Effector memory CD4-positive, alpha-beta T cell (primary cell): ENCODE measurements at places on chromosomes 16 and 17.
A peak's percentile ranks its signal among the peaks of the same experiment; 100 is the strongest.

DNA sequence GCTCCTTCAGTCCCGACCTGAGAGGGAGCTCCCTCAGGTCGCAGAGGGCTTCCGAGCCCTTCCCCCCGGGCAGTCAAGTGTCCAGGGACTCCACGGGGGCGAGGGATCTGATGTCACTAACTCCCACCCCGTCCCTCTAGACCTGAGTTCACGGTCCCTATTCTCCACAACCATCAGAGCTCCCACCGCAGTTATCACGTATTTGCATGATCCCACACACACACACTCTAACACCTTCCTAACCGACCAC is 3.7 kb upstream of the PER1 start:
- no peak for DNase-seq

DNA sequence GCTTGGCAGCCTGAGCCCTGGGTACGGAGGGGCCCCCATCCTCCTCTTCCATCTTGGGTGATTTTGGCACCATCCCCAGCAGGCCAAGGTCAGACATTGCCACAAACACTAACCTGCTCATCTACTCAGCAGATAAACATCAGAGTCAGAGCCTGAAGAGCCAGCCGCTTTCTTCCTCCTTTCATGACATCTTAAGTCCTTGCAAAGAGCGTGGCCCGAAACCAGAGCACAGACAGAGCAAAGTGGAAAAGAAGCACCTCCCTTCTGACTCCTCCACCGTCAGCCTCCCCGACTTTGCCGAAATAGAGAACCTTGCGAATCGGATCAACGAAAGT is 60.4 kb upstream of the RPH3AL start:
- no peak for DNase-seq

DNA sequence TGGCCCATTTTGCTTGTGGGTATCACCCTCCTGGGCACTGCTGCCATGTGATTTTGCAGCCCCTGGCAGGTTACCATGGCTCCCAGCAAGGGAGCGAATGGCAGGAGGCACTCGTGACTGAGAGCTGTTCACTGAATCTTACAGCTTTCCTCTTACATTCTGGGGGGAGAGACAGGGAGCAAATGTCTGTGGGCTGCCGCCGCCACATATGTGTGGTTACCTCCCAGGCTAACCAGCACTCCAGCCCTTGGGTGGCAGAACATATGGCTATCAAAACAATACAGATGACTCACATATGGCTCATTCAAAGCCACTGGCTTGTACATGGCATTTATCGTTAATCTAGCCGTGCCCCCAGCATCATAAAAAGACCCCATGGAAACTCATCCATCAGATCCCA is 19.8 kb downstream of the GTF3C1 start:
- no peak for DNase-seq

DNA sequence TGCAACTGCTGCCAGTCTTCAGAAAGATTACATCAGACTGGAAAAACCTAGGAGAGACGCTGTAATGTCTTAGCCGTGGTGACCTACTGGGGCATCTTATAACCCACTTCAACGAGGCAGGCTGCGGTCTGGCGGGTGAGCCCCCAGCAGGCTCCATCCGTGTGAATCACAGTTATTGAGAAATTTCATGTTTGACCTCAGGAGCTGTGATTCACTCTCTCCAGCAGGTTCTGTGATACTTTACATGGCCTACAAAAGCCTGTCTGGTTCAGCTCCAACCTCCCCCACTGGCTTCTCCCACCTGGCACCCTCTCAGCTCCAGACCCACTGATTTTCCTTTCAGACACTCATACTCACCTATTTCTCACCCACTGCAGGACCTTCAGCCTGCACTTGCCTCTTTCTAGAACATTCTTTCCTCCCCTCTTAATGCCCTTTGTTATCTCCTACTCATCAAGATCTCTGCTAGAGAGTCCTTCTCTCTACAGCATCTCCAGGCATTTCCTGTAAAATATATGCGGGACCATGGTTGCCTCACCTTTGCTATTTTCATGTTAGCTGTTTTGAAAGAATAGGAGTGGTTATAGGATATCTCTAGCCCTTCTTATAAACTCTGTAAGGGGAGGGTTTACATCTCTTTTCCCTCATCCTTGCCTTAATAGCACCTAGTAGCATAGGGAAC is 227.9 kb downstream of the MAF start:
- DNase-seq, result peak; percentile 56
